KG1 (cell line): ENCODE measurements at places on chromosomes 5 and 9.

- DNase-seq = no peak
Measured at GRCh38 chr5:27479859-27480258, 441.5 kb upstream of the CDH9 start.

GRCh38 chr9:15306757-15307522 is at the start of gene TTC39B:
TSS of gene TTC39B (minus strand) at chr9:15307216. CDS start at chr9:15307125, 91 bp downstream.
- peak; percentile 66 for DNase-seq

DNA sequence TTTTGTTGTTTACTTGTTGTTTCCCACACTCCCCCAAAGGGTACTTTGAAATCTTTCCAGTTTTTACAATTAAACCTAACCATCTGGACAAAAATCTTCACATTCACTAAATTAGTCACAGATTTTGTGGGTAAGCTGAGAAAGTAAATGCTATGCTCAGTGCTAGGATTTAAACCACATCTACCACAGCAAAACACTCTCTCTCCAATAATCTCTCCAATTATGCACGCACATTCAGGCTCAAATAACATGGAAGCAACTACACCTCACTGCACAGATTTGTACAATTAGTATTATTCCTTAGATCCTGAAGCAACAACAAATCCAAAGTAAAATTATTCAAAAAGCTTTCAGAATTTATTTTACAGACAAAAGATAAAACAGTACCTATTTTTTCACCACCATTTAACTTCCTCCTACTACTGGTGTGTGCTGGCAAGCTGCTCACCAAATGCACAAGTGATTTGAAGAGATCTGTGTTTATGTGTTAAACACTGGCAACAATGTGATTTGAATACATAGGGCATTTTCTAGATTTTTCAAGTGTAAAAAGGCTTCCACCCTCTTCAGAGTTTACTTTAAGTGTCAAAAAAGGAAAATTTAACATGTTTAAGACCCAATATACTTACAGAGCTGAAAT is 16.6 kb downstream of the ZNF608 start:
- DNase-seq = no peak

DNA sequence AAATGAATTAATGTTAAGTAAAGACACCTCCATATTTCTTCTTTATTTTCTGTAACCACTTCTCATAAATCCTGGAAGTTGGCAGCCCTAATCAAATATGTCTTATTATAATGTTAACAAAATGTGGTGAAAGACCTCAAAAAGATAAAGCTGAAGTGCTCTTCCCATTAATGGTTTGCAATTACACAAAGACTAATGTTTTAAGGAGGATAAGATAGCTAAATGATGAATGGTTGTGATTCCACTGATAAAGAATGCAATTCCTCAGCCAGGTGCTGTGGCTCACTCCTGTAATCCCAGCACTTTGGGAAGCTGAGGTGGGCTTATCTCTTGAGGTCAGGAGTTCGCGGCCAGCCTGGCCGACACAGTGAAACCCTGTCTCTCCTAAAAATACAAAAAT is 125.8 kb upstream of the SNX2 start:
- no peak for DNase-seq
